ENCODE measurements at places on chromosomes 13 and 19.

DNA sequence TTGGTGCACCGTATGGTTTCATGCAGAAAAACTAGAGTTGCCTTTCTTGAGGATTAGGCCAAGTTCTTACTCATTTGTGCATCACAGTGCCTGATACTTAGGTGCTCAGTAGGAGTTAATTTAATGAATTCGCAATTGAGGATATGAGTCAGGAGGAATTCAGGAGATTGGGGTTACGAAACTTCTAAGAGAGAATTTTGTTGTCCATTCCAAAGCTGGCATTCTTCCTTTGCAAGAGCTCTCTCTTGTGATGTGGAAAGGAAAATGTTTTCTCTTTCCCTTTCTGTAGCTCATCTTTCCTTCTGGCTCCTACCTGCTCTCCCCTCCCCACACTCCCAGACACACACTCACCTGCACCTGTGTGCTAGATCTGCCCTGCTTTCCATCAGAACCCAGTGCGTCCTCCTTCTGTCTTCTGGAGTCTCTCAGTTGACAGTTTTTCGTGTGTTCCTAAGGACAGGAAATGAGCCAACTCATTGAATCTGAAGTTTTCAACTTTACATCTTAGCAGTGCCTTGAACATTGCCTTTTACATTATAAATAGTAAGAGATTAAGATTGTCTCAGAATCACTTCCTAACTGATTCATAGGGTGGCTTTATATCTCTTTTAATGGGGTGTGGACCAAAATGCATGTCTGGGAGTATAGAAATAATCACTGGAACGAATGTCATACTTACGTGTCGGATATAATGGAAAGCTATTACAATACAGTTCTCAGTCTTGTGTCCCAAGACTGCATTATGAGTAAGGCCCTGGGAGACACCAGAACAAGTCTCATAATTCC, 19.7 kb upstream of the ERCC5 start:
- no peak for DNase-seq

DNA sequence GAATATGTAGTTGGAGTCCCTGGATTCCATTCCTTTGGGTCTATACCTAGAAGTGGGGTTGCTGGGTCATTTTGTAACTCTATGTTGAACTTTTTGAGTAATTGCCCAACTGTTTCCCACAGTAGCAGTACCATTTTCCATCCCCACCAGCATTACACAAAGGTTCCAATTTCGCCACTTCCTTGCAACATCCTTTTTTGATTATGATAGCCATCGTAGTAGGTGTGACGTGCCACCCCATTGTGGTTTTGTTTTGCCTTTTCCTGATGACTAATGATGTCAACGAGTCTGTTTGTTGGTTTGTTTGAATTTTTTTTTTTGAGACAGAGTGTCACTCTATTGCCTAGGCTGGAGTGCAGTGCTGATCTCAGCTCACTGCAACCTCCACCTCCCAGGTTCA, 3.3 kb upstream of the PEX11G start:
- no peak for DNase-seq

GRCh38 chr19:48255376-48256303, at the start of gene CARD8:
TSS of gene CARD8 (minus strand) at chr19:48255912. CDS start at chr19:48241020, 14,892 bp downstream.
- peak; percentile 71 for DNase-seq

DNA sequence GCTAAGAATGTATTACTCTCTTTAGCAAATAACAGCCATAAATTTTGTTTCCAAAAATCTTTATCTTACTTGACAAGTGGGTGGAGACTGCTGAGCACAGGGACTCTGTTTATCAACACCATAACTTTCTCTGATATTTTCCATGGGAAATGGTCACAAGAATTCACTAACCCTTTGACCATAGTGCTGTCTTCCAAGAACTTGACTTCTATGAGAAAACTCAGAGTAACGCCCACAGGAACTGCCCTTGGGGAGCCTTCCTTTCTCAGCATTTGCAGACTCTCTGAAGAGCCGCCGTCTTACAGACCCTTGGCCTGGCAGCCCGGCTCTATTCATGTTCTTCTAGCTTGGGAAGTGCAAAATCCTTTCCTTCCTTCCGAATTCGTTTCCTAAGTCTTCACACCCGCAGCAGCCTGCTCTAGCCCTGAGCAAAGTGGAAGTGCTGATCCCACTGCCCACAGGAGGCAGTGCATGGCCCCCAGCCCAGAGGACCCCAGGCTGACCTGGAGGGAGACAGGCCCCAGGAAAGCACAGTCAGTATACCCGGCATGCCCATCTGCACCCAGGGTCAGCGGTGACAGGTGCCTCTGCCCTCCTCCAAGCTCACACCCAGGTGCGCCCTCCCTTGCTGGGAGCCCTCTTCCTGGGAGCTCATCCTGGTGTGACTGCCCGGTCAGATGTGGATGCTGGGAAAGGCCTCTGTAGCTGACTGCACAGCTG, 10.2 kb downstream of the GAS6 start:
- DNase-seq: peak; percentile 18

- DNase-seq: no peak
Observed at GRCh38 chr13:39148513-39148961, 110.3 kb downstream of the NHLRC3 start.

DNA sequence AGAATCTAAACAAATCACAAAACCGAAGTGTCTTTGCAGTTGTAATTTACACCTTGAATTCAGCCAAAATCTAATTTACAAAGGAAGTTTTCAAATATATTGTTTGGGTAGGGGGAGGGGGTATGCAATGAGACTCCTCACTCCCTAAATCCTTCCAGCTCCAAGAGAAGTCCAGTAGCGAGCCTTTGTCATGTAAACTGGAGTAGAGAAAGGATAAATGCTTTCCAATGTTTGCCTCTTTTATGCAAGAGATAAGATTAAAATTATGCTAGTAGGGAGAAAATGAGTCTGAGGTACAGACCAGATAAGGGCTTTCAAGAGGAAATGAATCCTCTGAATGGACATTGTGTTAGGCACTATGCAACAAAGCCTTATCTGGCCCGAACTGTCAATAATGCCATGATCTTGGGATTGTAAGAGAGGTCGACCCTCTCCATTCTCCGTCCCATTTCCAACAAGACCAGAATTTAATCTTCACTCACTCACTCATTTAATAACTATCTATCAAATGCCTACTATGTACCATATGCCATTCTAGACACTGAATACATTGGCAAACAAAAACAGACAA, 199.2 kb downstream of the LACC1 start:
- DNase-seq: peak; percentile 71

GRCh38 chr13:51113186-51113881, 2.3 kb upstream of the C13orf42 start:
- DNase-seq: no peak

GRCh38 chr19:38736413-38737280, 7.6 kb downstream of the CAPN12 start:
- peak; percentile 96 for DNase-seq

GRCh38 chr13:77338961-77339401, 12.1 kb upstream of the MYCBP2 start:
- DNase-seq: no peak

DNA sequence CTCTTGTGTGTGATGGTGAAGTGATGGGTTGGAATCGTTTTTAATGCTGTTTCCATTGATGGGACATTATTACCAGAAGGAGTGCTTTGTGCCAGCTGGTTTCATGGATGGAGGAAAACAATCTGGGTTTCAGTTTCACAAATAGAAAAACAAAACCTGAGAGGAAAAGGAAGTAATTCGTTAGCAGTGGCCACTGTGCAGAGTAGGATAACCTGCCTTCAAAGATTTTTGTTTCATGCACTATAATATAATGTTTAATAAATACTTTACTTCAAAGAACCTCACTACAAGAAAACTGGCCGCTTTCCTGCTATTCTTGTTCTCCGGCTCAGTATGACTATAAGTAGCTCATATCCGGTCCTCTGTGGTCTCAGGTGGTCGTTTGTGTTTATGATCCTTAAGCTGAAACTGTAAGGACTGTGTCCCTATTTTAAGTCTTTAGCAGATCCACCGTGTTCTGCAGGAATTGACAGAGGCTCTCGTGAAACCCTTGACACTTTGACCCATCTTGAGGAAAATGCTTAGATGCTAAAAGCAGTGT, 104.7 kb downstream of the GGACT start:
- DNase-seq: no peak

GRCh38 chr13:87961546-87961945, 290.4 kb downstream of the SLITRK5 start:
- no peak for DNase-seq

GRCh38 chr13:26929971-26930730, 169.6 kb upstream of the GPR12 start:
- DNase-seq: peak; percentile 92

DNA sequence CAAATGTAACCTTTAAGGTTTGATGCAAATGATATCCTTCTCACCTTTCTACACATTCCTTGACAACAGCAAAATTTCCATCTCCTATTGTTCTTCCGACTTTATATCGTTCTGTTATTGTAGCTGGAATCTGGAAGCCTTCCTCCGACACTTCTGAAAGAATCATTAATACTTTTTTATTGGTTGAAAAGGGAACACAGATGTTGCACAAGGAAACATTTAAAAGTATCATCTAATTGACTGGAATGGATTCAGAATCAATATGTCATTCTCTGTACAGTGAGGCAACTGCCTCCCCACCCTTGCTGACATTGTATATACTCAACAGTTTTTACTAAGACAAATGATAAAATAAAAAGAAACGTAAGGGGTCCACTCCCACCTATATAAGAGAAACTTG, 295.2 kb downstream of the DCLK1 start:
- DNase-seq: no peak

DNA sequence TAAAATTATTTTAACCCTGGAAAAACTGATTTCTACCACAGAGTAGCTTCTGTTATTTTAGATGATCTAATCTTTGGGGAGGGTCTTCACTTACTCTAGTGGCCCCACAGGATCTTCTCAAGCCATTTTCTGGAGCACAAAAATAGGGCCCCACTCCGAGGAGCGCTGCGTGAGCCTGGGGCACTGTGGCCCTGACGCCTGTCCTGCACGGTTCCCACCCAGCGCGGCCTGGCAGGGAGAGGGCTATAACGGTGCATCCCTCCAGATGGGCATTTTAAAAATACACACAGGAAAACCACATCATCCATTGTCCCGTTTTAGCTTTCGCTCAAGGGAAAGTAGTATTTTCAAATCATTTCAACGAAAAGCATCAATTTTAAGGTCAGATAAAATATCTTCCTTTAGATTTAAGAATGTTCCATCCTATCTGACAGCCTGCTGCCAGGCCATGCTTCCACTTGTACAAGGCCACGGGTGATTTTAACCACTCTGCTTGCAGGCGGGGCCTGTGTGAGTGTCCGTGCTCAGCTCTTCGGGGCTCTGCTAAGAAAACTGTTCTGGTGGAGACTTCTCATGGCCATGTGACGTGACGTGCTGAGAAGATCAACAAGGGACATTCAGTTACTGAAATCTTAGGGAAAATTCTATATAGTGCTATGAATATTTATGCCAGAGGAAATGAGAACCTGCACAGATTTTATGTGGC, 683.8 kb upstream of the SGCG start:
- no peak for DNase-seq

GRCh38 chr19:49861107-49861506, 6.3 kb downstream of the PNKP start:
- peak; percentile 58 for DNase-seq

DNA sequence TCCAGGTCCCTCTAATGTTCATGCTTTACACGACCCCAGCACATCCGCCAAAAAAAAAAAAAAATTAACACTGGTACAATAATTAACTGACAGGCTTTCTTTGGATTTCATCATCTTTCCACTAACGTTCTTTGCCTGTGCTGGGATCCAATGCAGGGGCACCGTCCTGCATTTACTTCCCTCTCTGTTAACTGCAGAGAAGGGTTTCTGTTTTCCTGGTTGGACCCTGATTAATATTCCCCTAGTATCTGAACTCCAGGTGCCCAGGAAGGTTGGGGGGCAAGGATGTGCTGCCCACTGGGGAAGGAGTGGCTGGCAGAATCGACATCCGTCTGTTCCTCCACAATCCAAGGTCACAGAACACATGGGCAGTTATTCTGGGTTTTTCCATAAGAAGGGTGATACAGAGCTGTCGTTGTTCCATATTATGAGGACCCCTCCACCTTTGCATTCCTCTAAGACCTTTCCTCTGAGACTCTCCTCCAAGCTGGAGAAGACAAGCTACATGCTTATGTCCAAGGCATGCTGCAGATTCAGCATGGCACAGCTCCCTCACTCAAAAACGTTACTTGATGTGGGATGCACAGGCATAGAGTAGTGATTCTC, 4.5 kb upstream of the LAIR1 start:
- DNase-seq: no peak

- no peak for DNase-seq
Observed at GRCh38 chr13:25420161-25420560, 48.4 kb downstream of the ATP8A2 start.

- no peak for DNase-seq
Observed at GRCh38 chr19:47725759-47726401, 12.7 kb downstream of the EHD2 start.

- DNase-seq: no peak
Observed at GRCh38 chr13:83214452-83214851, 667.8 kb downstream of the SLITRK1 start.

- DNase-seq: no peak
Observed at GRCh38 chr13:71312923-71313322, 554.1 kb downstream of the DACH1 start.

- no peak for DNase-seq
Observed at GRCh38 chr13:109577191-109577700, 209.1 kb downstream of the IRS2 start.

DNA sequence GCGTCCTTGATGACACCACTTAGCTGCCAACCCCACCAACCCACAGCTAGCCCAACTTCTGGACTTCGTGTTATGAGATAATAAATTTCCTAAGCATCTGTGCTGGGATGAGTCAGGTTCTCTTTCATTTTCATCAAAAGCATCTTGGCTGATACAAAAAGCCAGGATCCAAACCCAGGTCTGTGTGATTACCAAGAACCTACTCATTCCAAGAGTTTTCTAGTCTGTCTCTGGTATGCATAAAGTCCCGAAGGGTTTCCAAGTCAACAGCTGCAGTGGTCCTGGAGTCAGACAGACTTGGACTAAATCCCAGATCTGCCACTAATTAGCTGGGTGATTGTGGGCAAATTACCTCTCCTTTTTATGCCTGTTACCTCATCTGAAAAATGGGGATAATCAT, 55.5 kb upstream of the SERP2 start:
- no peak for DNase-seq

- no peak for DNase-seq
Observed at GRCh38 chr19:51272183-51272810, 21.4 kb downstream of the SIGLECL1 start.

DNA sequence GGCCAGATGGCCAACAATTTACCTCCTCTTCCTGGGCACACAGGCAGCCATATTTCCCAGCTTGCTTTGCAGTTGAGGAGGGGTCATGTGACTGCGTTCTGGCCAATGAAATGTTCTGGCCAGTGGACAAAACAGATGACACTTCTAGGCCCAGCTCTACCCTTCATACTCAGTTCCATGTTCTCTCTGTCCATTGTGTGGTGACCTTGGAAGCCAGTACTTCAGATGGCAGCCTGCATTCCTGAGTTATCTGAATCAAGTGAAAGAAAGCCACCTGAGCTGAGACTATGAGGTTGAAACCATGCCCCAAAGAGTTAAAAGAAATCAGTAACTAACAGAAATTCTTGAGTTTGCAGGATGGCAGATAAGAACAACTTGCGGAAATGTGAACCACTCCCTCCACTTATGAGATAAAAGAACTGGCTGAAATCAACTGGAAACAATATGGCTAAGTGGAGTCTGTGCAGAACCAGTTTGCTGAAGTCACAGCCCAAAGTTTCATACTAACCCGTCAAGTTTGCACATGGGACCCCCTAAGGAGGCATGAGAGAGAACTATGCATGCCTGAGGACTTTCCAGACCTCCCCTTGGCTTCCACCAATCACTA, 8.1 kb downstream of the FAM187B start:
- DNase-seq: no peak

Data from iPS-NIHi11 (cell line).